ENCODE measurements at places on chromosomes 6 and 20. TPM values are rescaled to one million over a fixed set of nuclear protein-coding genes. Genes with fewer than 3 reads are reported as not detected.

DNA sequence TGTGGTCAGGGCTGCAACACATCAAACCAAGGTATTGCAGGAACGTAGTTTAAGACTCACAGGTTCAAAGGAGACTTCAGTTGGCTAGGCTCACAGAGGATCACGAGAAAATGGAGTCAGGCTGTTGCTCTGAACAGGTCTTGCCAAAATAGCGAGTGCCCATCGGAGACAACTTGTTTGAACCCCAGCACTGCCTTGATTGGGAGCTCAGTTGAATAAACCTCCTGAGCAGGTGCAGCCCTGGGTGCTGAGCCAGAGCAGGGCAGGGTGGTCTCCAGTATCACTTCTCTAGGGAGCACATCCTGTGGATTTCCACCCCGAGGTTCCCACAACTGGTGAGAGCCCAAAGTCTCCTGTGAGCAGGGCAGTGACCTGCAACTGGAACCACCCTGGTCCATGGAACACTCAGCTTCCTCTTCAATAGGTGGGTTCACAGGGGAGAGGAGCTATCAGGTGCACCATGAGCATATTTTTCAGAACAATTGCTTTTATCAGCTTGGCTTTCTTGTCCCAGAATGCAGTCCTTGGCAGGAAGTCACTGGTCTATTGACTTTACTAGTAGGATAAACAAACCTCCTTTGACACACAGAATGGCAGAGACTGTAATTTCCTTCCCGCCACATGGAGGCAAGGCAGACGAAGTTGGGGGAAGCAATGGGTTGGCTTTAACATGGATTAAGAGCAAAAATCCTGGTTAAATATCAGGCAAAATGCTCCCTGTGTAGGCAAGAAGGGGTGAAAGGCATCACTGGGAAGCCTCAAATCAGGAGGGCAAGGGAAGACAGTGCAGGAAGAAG, 267.7 kb upstream of the FOXQ1 start:
- no peak for DNase-seq

CST8 gene
- total RNA-seq, result not detected

ULBP1 gene
- total RNA-seq, result 1.1 TPM

KCNQ5 gene
- 4.8 TPM for total RNA-seq

DNA sequence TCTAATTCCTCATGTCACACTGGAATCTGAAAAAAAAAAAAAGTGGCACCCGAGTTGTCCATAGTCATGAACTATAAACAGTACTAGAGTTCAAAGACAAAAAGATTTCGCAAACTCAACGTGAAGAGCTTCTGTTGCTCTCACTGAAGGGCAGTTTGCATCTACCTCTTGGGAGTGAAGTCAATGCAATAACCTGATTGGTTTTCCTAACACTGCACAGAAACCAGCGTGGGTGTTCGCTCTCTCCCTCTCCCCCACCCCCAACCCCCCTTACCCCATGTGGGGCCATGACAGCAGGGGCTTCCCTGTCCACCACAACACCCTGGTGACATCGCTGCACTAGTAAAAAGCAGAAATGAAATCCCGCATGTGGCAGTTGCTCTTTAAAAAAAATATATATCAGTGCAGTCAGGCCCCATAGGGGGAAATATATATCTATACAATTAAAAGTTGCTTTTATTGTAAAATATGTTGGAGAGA, 66.9 kb downstream of the GMPR start:
- no peak for DNase-seq

DNA sequence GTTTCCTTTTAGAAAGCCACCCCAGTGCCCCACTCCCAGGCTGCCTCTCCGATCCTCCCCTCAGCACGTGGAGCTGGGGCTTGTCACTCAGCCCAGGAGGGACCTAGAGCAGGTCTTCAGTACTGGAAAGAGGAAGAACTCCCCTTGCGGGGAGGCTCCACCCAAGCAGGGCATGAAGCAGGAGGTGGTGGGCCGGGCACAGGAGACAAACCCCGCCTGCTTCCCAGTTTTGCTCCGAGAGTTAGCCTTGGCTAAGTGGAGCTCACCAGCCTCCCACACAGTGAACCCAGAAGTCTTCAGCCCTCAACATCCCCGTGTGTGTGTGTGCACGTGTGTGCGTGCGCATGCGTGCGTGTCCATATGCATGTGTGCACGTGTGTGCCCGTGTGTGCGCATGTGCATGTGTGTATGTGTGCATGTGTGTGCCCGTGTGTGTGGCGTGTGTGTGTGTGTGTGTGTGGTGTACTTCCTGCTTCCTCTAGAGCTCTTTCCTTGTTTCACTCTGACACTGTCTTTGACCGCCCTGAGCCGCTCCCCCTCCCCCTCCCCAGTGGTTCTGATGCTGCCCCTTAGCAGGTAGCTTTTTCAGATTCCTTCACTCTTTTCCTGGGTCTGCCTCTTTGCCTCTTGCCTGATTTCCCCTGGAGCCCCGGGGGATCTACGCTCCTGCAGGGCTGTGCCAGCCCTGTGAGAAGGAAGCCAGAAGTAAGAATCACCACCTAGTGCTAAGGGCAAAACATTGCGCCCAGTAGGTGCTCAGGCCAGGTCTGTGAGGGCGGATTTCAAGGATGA, 239.8 kb downstream of the CDC5L start:
- no peak for DNase-seq

- DNase-seq, result no peak
Observed at GRCh38 chr20:58945965-58946631, 35.0 kb upstream of the NELFCD start.

BCAS1 gene
- not detected for total RNA-seq

UNC5CL gene
- 0.20 TPM for total RNA-seq

RFX6 gene
- not detected for total RNA-seq

DNA sequence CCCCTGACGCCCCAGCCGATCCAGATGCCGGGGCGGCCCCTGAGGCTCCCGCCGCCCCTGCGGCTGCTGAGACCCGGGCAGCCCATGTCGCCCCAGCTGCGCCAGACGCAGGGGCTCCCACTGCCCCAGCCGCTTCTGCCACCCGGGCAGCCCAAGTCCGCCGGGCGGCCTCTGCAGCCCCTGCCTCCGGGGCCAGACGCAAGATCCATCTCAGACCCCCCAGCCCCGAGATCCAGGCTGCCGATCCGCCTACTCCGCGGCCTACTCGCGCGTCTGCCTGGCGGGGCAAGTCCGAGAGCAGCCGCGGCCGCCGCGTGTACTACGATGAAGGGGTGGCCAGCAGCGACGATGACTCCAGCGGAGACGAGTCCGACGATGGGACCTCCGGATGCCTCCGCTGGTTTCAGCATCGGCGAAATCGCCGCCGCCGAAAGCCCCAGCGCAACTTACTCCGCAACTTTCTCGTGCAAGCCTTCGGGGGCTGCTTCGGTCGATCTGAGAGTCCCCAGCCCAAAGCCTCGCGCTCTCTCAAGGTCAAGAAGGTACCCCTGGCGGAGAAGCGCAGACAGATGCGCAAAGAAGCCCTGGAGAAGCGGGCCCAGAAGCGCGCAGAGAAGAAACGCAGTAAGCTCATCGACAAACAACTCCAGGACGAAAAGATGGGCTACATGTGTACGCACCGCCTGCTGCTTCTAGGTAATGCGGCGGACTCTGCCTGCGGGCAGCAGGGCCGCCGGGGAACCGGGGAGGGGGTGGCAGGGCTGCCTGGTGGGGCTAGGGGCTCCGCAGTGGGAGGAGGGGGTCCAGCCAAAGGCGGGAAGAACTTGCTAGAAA, 2.3 kb downstream of the GNAS start:
- DNase-seq, result no peak

RHAG gene
- total RNA-seq, result not detected

ZGPAT gene
- 25.7 TPM for total RNA-seq

GRCh38 chr20:44646023-44646640, 5.4 kb downstream of the ADA start:
- peak; percentile 33 for DNase-seq

DNA sequence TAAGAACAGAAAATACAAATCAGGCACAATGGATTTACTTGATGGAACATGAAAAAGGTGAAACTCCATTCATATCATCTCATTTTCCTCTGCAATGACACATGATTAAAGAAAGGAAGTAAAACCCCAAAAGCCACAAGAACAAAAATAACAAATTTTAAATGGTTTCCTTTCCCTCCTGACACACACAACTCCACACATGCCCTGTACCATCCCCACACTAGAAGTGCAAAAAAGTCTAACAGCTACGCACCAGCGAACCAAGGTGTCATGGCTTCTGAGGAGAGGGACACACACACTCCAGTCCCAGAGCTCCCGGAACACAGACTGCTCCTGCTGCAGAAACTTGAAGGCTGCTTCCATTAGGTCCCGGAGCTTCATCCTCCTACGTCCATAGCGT, 25.3 kb downstream of the MDN1 start:
- no peak for DNase-seq

DNA sequence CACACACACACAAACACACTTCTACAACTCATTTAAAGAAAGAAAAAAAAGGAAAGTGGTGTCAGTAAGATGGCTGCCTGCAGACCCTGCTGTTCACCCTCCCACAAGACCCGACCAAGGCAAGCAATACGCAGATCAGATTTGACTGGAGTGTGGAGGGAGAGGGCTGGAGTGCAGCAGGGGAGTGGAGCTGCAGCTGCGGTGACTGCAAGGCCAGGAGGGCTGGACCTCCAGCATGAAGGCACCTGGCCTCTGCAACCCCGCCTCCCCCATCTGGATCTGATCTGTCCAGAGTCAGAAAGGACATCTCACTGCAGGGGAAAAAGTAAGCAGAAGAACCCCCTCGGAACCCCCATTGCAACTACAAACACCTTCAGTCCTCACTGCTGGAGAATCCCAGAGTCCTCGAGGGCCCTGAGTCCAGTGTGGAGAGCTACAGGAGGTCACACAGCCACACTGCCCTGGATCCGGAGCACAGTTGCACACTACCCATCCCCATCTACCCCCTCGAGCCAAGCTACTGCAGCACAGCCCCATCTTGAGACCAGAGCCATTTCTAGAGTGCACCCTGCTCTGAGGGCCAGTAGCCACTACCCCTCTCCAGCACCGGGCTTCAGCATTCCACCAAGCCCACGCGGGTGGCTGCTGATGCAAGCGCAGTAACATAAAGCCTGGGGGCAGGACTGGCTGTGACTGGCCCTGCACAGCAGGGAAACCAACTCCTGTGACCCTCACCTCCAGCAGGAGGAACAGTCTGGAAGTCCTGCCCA, 41.9 kb upstream of the SRSF6 start:
- DNase-seq, result no peak

DNA sequence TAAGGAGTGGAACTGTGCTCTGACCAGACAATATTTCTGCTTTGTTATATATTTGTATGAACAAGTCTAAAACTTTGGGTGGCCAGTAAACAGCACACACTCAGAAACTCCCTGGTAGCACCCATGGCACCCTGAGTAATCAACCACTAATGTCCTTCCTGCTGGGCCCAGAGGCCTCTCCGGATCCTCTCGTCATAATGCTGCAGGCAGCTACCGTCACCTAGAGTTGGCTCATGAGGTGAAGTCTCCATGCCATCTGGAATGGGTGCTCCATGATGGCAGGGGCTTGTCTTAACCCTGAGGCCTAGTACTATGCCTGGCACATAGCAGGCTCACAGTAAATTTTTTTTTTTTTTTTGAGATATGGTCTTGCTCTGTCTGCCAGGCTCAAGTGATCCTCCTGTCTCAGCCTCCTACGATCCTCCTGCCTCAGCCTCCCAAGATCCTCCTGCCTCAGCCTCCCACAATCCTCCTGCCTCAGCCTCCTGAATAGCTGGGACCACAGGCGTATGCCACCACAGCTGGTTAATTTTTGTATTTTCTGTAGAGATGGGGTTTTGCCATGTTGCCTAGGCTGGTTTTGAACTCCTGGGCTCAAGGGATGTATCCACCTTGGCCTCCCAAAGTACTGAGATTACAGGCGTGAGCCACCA, 3.0 kb upstream of the SDCBP2 start:
- DNase-seq, result no peak

GRCh38 chr20:45917790-45918141, 5.8 kb upstream of the PLTP start:
- no peak for DNase-seq

OOEP gene
- not detected for total RNA-seq

DNA sequence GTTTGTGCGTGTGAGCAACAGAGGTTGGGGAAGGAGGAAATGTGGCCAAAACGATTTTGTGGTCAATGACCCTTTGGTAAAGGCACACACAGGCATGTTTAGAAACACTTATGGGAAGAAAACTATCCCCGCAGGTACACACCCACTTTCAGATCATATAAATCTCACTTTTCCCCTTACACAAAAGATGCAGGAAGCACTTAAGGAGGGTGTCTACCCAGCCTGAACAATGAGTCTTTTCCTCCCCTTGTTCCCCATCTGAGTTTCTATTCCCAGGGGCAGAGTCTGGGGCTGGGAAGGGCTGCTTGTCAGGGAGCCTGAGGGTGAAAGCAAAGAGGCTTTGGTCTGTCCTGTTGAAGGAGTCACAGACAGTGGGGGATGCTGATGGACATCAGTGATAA, 193.2 kb upstream of the SALL4 start:
- DNase-seq, result no peak

OPN5 gene
- total RNA-seq, result not detected

DNA sequence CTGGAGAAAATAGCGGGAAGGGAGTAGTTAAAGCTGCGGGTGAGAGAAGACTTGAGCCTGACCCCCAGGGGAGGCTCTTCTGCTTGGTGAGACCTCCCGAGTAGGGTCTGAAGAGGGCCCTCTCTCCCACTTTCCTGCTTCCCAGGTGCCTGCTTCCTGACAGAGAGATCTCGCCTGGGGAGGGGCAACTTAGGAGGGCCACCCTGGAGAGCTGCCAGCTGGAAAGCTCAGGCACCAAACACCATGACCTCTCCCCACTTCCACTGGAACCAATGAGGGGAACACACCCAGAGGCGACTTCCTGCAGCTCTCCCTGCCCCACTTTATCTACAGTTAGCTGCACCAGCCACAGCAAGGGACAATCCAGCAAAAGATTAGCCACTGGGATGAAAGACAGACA, 208.0 kb downstream of the TBXT start:
- no peak for DNase-seq

GRCh38 chr20:47079047-47079446, 184.4 kb downstream of the EYA2 start:
- no peak for DNase-seq

DNA sequence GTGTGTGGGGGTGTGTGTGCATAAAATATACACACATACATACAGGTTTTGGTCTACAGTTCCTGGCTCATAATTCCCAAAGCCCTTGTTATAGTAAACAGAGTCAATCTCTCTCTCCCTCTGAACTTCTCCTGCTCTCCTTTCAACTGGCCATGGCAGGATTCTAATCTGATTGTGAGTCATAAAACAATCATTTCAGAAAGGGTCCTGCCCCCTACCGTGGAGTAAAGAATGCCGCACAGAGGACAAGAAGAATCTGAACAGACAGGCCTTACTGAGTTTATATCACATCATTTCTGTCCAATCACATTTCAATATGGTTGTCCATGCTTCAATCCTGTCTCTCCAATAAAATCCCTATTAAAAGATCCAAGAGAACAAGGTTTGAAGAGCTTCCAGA, 416.9 kb downstream of the FRK start:
- DNase-seq, result peak; percentile 52

GRCh38 chr6:7628909-7629308, 38.9 kb downstream of the SNRNP48 start:
- no peak for DNase-seq
